ENCODE measurements at places on chromosomes 2 and 18.

GRCh38 chr2:180002198-180002770, 4.8 kb downstream of the CWC22 start:
- peak; percentile 56 for DNase-seq

- no peak for DNase-seq
Observed at GRCh38 chr18:32351032-32351431, 119.7 kb downstream of the GAREM1 start.

GRCh38 chr18:11322006-11322405, 172.6 kb upstream of the PIEZO2 start:
- DNase-seq = no peak

DNA sequence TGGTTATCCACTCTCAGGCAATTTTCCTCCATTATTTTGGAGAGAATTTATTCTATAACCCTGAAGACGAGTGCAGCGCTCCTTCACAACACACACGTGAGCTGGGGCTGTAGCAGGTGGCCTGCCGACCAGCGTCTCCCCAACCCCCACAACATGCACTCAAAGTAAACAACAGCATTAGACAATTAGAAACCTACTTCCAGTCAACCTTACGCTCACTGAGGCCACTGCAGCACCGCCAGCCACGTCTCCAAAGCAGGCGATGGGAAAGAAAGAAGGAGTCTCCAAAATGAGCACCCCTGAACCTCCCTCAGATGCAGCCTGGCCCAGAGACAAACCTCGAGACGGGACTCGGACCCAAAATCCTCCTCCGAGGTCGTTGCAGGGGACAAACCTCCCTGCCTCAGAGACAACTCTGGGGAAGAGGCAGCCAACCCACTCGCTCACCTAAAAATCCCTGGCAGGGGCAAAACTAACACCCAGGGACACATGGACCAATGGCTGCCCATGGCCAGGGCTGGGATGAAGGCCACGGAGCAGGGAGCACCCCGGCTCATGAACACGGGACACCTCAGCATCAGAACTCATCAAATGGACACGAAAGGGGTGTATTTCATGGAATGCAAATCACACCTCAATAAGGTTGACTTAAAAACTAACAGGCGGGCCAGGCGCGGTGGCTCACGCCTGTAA, 2.6 kb downstream of the SLC66A2 start:
- DNase-seq = no peak

Measured in OCI-M1 (cell line).